ENCODE measurements at places on chromosomes 11 and 22.

DNA sequence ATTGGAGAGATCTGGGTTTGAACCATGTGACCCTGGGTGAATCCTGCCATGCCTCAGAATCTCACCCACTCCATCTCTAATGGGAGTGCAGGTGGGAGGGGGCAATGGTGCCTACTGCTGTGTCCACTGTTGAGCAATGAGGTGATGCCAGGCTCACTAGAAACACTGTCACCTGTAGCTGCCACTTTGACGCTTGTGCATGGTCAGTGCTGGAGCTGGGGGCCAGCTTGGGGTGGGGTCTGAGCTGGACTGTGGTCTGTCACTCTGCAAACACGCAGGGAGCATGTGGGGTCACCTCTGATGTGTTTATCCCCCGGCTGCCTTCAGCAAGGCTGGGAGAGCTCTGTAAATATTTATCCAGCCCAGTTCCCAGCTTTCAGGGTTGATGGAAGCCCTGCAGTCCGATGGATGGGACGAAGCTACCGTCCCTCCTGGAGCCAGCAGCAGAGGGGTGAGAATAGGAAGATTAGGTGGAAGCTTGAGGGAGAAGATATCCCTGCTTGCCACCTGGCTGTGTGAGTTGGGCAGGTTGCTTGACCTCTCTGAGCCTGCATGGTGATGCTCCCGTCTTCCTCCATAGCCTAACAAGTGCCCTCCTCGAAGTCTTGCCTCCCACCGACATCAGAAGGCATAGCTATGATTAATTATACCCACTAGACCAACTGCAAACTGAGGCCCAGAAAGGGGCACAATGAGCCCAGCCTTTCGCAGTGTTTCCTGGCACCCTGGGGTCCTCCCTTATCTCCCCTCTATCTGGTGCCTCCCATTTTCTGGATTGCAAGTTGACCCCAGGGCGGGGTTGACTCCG is 1.7 kb downstream of the MMP11 start:
- no peak for DNase-seq

DNA sequence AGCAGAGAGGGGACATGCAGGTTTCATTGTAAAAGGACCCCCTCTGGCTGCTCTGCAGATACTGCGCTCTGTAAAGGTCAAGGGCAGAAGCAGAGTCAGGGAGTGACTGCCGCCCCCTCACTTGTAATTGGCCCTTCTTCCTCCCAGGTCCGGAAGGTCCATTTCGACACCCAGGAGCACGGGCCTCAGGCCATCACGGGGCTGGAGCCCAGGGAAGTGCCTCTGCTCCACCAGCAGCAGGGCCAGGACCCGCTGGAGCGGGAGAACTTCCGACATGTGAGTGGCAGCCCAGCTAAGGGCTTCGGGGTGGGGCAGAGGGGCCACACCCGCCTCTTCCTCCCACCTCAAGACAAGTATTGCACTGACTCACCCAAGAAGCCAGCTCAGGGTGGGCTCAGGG is 24.0 kb upstream of the LRRC10B start:
- no peak for DNase-seq

DNA sequence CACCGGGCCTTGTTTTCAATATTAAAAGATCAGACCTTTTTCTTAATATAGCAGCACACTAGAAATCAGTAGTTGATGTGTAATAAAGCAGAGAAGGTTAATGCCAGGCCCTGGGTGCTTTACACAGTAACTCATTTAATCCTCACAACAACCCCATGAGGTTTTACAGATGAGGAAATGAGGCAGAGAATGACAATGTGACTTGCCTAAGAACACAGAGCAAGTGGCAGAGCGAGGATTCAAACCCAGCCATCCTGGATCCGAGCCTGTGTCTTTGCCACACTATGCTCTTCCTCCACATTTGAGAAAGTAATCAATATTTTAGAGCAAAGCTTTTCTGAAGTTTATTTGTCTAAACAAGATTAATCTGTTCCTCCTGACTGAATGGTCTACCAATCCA is 7.2 kb downstream of the JAML start:
- DNase-seq: no peak

- DNase-seq: no peak
Observed at GRCh38 chr11:118370774-118371173, 11.4 kb downstream of the UBE4A start.

GRCh38 chr22:45996241-45997076 is 19.5 kb upstream of the WNT7B start:
- DNase-seq: no peak

DNA sequence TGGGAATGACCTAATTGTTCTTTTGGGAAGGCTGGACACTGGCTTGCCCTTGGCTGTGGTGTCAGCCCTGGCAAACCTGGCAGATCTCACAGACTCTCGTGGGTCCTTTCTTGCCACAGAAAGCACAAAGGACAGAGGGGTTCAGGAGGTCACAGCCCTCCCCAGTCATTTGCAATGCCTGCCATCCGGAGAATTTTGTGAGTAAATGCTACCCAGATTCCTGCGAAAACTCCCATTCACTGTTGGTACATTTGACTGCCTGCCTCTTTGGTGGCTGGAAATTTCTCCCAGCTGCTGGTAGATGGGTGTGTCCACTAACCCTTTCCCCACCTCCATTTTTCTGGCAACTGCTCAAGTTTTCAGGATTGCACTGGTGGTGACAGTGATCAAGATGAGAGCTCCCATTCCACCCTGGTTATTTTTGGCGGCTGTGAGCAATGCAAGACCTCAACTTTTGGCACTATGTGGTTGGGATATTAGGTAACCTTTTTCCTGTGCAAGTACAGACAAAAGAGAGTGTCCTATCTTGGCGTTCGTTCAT is 155.7 kb downstream of the NAV2 start:
- no peak for DNase-seq

Data from dorsolateral prefrontal cortex (tissue), 122 donors.